ENCODE measurements at places on chromosomes 12 and 14.
A peak's percentile ranks its signal among the peaks of the same experiment; 100 is the strongest.

GRCh38 chr14:52551696-52552062 lies 626 bp downstream of the TXNDC16 start:
- no peak for DNase-seq

DNA sequence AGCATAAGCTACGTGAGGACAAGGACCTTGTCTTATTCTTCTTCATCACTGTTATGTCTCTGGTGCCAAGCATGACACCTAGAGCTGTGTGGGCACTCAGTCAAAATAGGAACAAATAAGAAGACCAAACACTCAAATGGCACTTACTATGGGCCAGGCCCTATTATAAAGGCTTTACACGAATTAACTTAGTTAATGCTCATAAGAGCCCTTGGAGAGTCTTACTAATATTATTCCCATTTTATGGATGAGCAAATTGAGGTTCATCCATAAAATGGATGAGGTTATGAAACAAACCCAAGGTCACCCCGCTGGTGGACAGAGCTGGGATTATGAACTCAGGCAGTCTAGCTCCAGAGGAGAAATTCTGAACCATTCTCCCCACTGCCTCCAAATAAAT lies 47.7 kb downstream of the ISCA2 start:
- DNase-seq = no peak

DNA sequence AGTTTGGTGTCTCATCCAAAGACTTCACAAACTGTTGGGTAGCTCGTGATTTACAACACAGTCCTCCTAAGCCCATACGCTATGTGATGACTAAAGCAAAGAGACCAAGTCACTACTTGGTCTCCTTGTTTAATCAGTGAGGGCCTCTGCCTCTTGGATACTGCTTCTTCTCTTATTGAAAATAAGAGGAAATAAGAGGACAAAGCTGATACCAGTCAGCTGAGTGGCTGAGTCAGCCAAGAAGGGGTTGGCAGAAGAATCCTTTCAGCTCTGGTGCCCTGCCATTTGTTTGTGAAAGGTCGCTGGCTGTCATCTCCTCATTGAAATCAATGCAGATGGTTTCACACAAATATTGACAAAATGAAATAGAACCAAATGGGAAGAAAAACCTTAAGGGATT lies 67.5 kb upstream of the SLC35F4 start:
- no peak for DNase-seq

- DNase-seq = no peak
Observed at GRCh38 chr14:100292301-100292775, 13.9 kb downstream of the SLC25A29 start.

DNA sequence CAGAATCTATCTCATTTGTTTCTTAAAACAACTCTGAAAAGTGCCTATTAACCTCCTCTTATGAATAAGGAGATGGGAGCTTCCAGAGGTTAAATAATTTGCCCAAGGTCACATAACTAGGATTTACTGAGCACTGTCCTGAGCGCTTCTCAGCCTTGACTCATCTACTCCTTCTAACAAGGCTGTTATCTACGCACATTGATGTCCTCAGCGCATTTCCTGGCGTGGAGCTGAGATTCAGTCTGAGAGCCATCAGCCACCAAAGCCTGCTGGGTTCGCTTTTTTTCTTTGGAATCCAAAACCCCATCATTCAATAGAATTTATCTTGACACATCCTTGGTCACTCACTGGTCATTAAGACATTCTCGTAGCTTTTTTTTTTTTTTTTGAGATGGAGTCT lies 29.3 kb downstream of the AK7 start:
- no peak for DNase-seq

DNA sequence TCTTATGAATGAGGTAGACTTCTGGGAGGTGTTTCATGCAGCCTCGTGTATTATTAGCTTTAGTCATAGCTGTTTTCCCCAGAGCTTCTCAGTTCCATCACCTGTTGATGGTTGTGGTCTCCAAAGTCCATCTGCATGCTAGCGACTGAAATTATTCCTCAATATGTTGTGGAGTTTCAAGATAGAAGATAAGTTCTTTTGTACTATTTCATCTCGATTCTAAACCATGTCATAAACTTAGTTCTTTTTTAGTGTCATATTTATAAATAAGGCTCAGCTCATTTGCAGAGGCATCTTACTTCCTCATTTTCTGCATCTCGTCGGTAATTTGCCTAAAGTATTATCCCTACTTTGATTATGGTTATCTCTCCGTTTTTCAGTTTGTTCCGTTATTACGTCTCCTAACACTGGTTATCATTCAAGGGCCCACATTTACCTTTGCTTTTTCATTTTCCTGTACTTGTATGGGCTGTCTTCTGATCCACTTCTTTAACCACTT lies 119.1 kb downstream of the ITPR2 start:
- DNase-seq = no peak

DNA sequence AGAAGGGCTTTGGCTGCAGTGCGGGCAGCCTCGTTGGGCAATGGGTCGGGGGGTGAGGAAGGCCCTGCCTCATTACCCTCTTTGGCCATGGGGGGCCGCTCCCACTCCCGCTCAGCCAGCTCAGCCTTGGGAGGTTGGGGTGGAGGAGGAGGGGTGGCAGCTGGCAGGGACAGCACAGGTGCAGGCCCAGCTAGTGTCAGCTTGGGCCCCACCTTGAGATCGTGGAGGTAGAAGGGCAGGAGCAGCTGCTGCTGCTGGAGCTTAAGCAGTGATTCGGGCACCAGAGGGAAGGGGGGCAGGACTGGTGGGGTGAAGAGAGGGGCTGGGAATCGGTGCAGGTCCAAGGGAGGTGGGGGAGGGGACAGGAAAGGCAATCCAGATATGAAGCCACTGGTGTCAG lies 26.0 kb downstream of the ZFHX2 start:
- no peak for DNase-seq

DNA sequence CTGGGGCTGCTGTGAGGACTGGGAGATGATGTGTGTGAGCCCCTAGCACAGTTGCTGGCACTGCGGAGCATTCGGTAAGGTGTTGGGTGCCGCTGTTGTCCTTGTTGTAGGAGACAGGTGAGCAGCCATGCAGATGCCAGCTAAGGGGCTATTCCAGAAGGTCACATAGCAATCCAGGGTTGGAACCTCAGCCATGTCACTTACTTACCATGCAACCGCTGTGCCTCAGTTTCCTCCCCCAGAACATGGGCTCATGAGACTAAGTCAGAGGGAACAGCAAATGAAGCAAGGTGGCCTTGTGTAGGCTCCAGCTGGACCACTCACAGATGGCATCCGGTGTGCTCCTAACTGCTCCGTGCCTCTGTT lies 13.2 kb downstream of the DTX1 start:
- DNase-seq = no peak

DNA sequence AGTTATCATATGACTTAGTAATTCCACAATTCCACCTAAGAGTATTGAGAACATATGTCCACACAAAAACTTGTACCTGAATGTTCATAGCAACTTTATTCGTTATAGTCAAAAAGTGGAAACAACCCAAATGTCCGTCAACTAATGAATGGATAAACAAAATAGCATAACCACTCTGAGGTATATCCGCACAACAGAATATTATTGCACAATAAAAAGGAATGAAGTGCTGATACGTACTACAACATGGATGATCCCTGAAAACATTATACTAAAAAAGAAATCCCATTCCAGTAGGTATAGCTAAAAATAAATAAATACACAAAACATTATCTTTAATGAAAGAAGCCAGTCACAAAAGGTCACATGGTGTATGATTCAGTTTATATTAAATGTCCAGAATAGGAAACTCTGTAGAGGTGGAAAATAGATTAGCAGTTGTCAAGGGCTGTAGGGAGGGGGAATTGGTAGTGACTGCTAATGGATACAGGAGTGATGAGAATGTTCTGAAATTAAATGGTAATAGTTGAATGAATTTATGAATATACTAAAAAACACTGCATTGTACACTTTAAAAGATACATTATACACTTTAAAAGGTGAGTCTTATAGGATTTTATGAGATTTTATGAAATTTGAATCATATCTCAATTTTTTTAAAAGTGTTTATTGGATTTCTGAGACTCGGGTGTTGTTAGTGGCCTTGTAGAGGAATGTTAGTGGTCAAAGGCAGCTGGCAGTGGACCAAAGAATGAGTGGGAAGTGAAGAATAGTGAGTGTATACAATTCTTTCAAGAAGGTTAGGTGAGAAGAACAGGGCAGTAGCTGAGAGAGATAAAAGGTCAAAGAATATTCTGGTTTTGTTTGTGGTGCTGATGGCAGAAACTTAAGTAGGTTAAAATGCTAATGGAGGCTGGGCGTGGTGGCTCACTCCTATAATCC lies 36.3 kb upstream of the BAZ1A start:
- DNase-seq = peak; percentile 10

DNA sequence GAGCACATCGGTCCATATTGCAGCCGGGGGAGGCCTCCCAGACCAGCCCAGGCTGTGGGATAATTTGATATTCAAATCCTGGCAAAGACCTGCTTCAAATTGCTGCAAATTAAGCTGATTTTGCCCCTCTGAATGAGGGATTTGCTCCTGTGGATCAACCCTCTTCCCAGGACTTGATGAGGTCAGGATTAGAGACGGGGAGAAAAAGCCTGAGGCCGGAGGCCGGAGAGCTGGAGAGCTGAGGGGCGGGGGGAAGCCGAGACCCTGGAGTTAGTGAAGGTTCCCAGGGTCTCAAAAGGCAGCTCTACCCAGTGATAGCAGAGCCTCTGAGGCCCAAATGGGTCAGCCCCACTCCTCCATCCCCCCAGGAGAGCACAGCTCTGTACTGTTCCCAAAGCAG lies 17.5 kb upstream of the VSX2 start:
- no peak for DNase-seq

DNA sequence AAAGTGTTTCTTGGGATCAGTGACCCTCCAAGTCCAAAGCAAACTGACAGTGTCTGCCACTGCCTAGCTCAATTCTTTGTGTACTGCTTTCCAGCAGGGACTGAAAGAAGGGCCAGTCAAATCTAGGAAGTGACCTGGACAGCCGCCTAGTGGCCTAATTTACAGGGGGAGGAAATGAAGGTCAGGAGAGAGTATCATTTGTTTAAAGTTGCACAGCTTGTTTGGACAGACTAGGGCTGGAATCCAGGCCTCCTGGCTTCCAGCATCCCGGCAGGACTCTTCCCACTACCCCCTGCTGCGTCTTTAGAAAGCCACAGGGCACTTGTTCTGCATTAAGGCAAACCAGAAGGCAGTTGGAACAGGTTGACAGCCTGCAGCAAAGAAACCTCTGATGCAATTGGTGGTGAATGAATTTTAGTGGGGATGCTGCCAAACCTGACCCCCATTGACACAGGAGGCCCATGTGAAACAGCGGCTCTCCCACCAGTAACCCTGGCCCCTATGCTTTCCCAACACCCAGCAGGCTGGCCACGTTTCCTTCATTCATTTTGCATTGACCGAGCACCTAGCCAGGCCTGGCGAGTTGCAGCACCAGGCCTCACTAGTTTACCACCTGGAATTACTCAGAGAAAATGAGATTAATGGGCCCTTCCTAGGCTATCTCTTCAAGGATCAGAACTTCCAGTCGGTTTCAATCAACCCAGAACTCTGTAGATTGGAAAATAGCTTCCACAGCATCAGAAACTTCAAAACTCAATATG lies 28.2 kb downstream of the GALNT16 start:
- DNase-seq = peak; percentile 53

- DNase-seq = no peak
Observed at GRCh38 chr14:56087671-56088471, 30.3 kb upstream of the PELI2 start.

- no peak for DNase-seq
Observed at GRCh38 chr14:104201063-104201462, 62.7 kb downstream of the KIF26A start.

DNA sequence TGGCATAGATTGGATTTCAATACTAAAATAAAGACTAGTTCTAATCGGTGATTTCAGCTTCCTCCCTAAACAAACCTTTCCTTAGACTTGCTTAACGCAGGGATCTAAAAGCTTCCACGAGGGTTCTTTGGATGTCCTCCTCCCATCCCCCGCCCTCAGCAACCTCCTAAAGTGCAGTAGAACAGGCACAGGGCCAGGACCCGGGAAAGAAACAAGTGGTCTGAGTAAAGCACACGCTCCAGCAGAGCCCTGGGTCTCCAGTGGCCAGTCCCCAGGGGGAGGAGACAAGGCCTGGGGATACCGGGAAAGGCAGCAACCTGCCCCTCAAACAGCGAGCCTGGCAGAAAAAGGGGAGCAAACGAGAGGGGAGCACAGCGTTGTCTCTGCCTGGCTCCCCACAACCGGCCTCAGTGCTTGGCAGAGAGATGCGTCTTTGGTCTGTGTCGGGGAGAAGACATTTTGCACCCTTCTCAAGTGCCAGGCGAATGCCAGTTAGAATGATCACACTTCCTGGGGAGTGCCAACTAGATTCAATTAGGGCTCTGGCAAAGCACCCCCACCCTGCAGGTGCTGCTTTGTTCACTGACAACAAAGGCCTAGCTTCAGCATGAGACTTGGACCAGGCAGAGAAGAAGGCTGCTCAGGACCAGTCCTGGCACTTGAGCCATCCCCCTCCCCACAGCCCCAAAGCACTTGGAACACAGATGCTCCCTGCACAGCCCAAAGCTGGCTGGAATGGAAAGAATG lies 17.1 kb upstream of the SLC6A12 start:
- DNase-seq = no peak

DNA sequence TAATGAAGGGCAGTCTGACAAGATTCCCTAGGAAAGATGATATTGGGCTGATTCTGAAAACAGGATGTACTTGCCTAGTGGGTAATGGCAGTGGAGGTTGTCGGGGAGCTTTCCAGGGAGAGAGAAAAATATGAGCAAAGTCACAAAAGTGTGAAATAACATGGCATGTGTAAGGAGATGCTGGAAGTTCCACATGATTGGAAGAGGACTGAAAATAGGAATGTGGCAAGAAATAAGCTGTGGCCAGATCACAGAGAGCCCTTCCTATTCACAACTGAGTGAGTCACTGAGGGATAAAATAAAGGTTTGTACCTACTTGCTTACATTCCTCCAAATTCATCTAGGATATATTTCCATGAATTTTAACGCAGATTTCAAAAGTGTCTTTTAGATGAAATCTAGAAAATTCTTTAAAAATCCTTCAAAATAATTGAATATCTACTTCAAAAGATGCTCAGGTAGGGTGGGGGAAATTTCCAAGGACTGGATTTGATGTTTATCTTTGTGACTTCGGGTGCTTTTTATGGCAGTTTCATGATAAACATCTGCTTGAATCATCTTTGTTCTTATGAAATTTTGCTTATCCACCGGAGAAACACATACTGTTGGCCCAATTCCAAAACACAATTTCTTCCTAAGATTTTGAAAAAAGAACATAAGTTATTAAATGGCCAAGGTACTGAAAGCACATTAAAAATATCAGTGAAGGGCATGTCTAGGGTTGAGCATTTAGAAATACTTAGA lies 36.3 kb upstream of the SLC2A13 start:
- DNase-seq = no peak

DNA sequence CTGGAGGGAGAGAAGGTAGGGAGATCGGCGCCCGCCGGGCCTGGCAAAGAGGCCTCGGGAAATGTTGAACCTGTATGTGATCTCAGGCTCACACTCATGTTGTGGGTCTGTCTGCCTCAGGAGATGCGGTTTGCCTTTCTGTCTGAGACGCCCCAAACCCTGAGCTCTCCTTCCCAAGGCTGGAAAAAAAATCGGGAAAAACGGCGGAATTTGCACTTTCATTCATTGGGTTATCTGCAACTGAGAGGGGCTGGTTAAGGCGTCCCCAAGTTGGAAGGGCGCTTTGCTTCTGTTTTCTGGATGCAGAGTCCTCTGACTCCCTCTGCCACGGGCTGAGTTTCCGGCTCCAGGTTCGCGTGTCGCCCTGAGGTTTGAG lies 5.0 kb upstream of the HOXC9 start:
- no peak for DNase-seq

- no peak for DNase-seq
Observed at GRCh38 chr12:2229661-2230539, 177.1 kb downstream of the CACNA1C start.

- no peak for DNase-seq
Observed at GRCh38 chr12:48958049-48958388, 732 bp upstream of the ARF3 start.

- DNase-seq = no peak
Observed at GRCh38 chr12:3035171-3035570, 42.0 kb upstream of the TSPAN9 start.

Data from GM04504 (cell line).